GM12864 (cell line): ENCODE measurements at places on chromosomes 2 and 18.

DNA sequence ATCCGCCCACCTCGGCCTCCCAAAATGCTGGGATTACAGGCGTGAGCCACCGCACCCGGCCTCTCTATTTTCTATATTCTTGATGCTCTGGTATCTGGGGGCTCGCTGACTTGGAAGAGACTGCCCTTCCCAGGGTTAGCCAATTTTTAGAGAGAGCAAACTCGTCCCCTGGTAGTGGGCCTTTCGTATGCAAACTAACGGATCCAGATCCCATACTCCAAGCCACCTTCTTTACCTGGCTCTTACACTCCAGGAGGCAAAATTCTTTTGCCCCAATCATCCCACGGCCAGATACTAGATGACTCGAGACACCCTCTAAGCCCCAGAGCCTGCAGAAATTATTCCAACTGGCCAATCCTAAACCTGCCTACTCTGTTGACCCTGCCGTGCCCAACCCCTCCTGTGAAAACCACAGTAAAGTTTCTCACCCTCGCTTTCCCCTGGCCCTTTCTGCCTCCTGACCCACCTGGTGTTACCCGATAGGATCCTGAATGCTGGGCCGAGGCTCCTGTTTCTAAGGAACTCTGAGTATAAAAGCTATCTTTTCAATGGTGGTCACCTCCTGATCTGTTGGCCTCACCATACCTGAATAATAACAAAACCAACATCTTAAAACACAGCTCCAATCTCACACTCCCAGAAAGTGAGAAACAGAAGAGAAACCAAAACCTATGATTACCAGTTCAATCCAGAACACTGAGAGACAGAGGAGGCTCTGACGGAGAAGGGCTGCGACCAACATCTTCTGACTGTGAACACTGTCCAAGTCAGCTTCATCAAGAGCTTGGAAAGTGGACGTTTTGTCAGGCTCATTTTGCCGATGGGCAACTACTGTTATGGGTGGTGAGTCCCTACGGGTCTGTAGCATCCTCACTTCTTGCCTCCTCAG lies 57.6 kb upstream of the ZNF532 start:
- DNase-seq, result no peak

GRCh38 chr2:237271698-237272652 lies 142.0 kb downstream of the COL6A3 start:
- no peak for DNase-seq

GRCh38 chr2:186017278-186017677 lies 278.7 kb downstream of the FSIP2 start:
- no peak for DNase-seq

- DNase-seq, result no peak
These were observed 127.3 kb downstream of the HDAC4 start for GRCh38 chr2:239273280-239274234.

DNA sequence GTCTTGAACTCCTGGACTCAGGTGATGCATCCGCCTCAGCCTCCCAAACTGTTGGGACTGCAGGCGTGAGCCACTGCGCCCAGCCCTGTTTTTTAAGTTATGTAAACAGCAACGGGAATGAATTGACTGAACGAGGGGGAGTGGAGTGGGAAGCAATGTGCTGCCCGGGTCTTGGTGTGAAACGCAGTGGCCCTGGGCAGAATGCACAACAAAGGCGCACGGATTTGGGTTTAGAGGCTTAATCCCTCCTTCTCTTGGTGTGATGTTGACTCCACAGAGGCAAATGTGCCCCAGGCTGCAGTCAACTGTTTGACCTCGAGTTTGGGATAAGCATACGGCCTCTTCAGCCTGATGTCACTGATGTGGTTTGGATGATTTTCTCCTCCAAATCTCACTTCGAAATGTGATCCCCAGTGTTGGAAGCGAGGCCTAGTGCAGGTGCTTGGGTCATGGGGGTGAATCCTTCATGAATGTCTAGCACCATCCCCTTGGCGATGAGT lies 97.4 kb downstream of the AGAP1 start:
- no peak for DNase-seq

DNA sequence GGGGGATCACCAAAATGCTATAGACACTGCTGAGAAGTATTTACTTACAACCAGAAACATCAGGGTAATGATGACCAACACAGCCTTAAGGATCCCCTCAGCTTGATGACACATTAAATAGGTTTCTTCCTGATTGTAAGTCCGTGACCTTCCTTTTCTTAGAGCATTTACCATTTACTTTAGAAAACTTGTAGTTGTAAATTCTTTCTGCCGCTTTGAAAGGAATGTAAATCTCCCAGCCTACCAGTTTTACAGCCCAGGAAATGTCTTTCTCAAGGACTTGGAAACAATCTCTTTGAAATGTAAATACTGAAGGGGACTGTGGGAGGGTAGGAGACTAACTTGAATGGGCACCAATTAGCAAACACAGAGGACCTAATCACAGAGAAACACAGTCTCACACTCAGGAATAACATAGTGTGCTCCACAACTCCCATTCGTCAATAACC lies 278.6 kb downstream of the DSC3 start:
- no peak for DNase-seq

DNA sequence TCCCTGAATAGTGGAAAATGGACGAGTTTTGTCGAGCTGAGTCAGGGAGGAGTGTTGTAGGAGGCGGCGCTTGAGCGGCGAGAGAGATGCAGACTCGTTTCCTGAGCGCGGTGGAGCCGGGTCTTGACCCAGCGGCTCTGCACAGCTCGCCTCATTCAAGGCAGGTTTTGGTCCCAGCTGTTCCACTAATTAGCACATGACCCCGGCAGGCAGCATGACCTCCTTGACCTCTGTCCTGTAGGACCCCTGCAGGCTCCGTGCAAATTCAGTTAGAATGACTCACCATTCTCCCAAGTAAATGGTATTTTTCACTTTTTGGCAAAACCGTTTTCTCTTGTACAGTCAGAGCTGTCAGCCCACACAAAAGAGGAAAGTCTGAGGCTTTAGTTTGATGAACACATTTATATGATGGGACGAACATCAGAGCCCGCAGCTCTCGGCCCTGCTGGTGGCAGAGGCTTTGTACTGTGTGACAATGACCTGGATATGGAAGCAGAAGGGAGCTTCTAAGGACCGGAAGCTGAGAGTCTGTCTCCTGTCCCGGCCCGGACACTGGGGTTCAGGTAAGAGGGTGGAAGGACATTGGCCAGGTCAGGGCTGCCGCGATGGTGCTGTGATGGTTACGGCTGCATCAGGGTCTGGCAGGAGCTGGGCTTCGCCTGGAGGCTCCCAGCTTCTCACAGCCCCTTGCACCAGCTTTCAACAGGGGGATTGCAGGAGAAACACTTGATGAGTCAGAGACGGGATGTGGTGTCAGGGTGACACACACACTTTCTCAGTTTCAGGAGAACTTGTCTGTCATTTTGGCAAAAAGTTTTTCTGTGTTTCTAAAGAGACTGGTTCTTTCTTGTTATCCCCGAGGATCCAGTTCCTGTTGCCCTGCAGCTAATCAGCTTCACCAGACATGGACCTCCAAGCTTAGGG lies 29.9 kb upstream of the ALKAL2 start:
- DNase-seq, result no peak

DNA sequence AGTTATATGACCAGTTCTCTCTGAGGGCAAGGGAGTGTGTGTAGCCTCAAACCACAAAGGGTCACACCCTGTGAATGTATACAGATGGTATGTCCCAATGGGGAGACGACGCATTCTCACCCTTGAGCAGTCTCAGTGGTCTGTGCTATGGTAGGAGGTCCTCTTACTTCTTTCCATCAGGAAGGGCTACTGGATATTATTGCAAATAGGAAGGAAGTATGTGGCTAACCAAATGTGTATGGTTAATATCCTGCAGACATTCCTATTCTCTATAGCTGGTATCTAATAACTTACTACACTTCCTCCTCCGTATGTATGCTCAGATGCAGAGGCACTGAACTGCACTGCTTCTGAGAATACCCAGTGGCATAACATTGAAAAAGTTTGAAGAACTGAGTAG lies 306.7 kb upstream of the CCDC68 start:
- DNase-seq, result no peak

GRCh38 chr2:100212850-100213249 lies 70.5 kb upstream of the AFF3 start:
- no peak for DNase-seq

GRCh38 chr2:45778720-45779171 lies 127.3 kb downstream of the PRKCE start:
- peak; percentile 39 for DNase-seq
